Stimulated activated CD4-positive, alpha-beta T cell treated with anti-CD3 and anti-CD28 coated beads, Interleukin-1b, Interleukin-23, amount 100 ng/mL, for 1 hour (primary cell): ENCODE measurements at places on chromosomes 6 and 20.

DNA sequence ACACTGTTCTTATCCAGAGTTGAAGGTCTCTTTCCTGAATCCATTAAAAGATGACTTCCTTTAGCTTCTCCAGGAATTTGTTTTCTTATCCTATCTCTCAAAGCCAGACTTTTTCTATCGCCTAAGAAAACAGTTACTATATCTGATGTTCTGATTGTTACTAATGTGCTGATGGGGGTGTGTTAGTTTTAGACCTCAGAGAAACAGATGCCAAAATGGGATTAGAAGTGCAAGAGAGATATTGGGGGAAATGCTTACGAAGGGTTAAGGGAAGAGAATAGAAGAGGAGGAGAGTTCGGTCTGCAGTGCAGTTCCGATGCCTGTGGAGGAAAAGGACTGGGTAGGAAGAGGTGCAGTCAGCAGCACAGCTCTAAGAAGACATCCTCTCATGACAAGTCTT is 35.7 kb upstream of the ADGRG6 start:
- no peak for DNase-seq

GRCh38 chr6:106546691-106547414 is 82.4 kb downstream of the RTN4IP1 start:
- no peak for DNase-seq

DNA sequence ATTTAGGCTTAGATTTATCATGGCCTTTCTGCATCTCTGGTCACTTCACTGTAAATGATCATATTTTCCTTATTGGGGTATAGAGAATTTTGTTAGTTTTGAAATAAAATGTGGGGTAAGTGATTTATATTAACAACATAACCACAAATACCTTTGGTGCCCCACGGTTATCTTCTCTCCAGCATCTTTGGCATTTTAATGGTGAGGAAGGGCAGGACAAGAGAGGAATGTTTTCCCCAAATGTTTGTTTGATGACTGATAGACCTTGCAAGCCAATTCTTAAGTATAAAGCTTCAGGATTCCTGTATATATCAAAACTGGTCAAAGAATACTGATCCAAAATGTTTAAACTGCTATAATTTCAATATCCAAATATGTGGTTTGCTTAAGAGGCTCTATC is 171.6 kb upstream of the SMLR1 start:
- DNase-seq: no peak

DNA sequence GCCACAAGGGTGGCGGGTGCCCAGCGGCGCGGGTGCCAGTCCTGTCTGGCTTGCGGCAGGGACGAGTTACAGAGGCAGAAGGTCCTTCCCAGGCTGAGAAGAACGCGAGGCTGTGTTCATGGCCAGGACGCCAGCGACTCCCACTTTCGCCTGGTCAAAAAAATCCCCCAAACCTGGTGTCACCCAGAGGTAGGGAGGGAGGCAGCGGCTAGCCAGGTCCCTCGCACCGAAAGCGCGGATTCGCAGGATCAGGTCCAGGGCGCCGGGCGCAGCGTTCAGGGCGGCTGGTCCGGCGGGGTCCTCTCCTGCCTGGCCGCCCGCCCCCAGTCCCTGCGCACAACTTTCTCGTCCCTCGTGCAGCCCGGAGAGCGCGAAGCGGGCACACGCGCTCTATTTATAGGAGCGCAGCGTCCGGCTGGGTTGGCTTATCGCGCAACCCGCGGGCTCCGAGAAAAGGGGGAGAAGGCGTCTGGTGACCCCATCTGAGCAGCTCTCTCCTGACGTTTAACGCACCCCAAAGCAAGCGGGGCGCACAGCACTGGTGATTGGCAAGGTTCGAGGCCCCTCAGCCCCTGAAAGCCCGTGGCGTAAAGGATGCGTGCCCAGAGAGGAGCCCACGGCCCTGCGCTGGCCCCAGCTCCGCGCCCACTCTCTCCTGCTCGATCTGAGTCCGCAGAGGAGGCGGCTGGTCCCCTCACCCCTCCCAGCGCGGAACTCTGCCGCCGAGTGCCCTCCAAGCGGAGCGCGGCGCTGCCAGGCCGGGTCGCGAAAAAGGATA is 519 bp downstream of the CBLN4 start:
- no peak for DNase-seq

DNA sequence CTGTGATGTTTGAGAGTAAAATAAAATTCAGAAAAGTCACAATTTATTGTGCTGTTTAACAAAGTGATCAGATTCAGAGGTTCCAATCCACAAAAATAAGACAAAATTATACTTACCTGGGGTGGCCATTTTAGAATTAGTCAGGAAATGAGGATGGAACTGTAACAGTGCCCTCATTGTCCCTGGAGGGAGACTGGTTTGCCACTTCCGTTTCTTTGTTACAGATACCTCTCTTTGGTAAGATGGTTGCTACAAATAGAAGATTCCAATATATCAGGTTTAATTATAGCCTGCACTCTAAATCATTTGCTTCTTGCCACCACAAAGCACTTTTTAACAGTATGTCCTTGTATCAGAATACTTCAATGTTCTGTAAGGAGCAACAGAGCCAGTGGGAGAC is 95.6 kb downstream of the CTNNBL1 start:
- DNase-seq: no peak
